ENCODE measurements at places on chromosomes 5 and 9.

GRCh38 chr9:98318834-98319478 is 63.5 kb upstream of the TBC1D2 start:
- no peak for DNase-seq
- H3K4me3 ChIP-seq: no peak overlapping the region
- peaks cover 7% of the 10 kb centered on the region for H3K27me3 ChIP-seq
- no peak overlapping the region for H3K27ac ChIP-seq
- H3K4me1 ChIP-seq: peaks cover 2% of the 10 kb centered on the region

DNA sequence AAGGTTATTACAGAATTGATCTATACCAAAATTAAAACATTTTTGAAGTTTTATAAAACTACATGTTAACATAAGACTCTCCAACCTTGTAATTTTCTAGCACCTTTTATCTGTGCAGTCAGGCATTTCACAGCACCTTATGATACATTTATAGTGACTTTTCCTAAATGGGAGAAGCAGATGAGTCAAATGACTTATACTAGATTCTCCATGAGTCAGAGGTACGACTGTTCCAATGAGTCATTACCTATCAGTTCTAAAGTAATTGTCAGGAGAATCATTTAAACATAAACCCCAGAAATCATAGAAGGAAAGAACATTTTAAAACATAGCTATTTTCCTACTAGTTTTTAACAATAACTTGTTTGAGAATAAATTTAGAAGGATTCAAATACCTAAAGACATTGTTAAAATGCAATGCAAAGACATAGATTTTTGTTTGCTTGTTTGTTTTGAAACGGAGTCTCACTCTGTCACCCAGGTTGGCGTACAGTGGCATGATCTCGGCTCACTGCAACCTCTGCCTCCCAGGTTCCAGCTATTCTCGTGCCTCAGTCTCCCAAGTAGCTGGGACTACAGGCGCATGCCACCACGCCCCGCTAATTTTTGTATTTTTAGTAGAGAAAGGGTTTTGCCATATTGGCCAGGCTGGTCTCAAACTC is 34.7 kb upstream of the DMXL1 start:
- no peak overlapping the region for H3K4me3 ChIP-seq
- no peak for DNase-seq
- H3K4me1 ChIP-seq: peaks cover 30% of the 10 kb centered on the region
- H3K36me3 ChIP-seq: no peaks in the 10 kb centered on the region

- H3K27ac ChIP-seq: no peak overlapping the region
- no peak overlapping the region for H3K4me3 ChIP-seq
- peaks cover 2% of the 10 kb centered on the region for H3K27me3 ChIP-seq
- H3K36me3 ChIP-seq: no peaks in the 10 kb centered on the region
Measured at GRCh38 chr5:171739271-171739670, 46.3 kb upstream of the SMIM23 start.

DNA sequence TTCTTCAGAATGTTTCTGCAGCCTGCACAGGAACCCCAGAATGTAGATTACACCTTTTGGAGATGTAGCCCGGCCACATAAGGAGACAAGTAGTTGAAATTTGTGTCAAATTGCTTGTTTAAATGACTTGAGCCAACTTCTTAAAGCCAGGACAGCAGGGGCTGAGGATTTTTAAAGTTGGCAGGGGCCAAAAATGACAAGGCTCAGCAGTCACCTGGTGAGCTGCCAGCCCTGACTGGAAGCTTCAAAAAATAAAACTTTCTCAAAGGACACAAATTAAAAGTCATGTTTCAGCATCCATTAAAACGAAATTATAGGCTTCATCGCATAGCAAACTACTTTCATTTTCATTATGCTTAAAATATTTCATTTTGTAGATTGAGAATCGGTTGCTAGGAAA is 340.3 kb upstream of the WWC1 start:
- H3K36me3 ChIP-seq: no peaks in the 10 kb centered on the region
- H3K27ac ChIP-seq: no peak overlapping the region
- H3K4me1 ChIP-seq: peaks cover 2% of the 10 kb centered on the region
- H3K27me3 ChIP-seq: peaks cover 6% of the 10 kb centered on the region
- DNase-seq: no peak

GRCh38 chr5:52789851-52790250 is 2.1 kb downstream of the ITGA1 start:
- peaks cover 44% of the 10 kb centered on the region for H3K4me1 ChIP-seq
- H3K27ac ChIP-seq: no peak overlapping the region
- peaks cover 4% of the 10 kb centered on the region for H3K27me3 ChIP-seq

All from activated T-cell treated with anti-CD3 and anti-CD28 coated beads, Interleukin-2, amount 50 U/mL, for 24 hours (primary cell).